Muscle of back (tissue), 13 donors: ENCODE measurements at places on chromosomes 1 and 21. TPM values are rescaled to one million over a fixed set of nuclear protein-coding genes. Genes with fewer than 3 reads are reported as not detected.

GRCh38 chr1:212152869-212153268 is 117.3 kb downstream of the DTL start:
- no peak for DNase-seq

DNA sequence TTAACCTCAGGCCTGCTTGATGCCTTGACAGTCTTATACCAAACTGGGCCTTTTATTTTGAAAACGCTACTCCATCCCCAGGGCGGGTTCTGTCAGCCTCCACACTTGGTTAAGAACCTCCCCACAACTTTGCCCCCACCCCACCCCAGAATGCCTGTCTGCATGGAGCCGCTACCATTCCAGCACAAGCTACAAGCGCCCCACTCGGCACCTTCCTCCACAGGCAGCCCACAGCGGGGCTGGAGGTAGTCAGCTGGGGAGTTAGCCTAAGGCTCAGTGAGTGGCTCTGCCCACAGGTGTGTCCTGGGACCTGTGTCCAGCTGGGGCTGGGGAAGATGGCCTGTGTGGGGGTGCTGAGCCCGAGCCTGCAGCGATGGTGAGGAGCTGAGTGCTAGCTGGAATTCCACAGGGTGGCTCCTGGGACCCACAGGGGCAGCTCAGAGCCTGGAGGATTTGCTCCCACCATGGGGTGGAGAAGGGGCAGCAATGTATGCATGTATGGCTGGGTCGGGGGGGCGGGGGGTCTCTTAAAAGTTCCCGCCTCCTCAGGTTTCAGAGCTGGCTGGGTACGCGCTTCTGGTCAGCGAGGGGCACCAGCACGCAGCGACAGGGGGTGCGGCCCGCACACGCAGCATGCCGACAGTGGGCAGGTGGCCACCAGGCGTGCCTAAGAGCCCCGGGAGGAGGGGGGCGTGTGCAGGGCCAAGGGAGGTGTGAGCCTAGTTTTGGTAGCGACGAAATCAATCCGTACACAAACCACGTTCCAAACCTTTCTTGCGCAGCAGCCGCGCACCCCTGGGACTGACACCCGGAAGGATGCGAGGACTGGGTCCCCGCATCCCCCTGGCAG is 917 bp downstream of the ETNK2 start:
- DNase-seq = no peak

The CASQ2 gene
- 975 TPM for polyA plus RNA-seq

The CAPZA1 gene
- polyA plus RNA-seq = 98.9 TPM

The DIPK1A gene
- 11.6 TPM for polyA plus RNA-seq
